A549 (cell line): ENCODE measurements at places on chromosomes 5 and 9. TPM values are rescaled to one million over a fixed set of nuclear protein-coding genes. Genes with fewer than 3 reads are reported as not detected.
A peak's percentile ranks its signal among the peaks of the same experiment; 100 is the strongest.

IFNB1 gene
- not detected in 3 replicates for polyA plus RNA-seq

CACFD1 gene
- polyA plus RNA-seq = 3.1 to 5.2 TPM (median 5.0 TPM) in 3 replicates

VCAN gene
- polyA plus RNA-seq = 20.1 to 26.0 TPM (median 21.1 TPM) in 3 replicates

CYSRT1 gene
- polyA plus RNA-seq = 0.81 to 1.0 TPM (median 0.87 TPM) in 3 replicates

DNA sequence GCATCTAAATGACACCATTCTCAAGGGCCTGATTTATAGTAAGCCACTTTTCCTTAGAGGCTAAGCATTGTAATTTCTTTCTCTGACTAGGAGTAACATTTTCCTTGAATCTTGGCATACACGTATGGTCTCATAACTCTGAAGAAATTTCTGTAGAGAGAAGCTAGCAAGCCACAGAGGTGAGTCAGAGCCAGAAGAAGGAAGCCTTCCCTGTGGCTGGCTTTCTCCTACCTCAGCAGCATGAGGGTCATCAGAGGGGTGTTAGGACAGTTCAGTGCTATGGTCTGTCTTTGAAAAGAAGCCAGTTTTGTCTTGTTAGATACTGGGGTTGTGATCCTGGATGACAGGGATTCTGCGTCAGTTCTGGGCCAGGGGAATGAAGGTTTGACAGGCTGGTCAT is 3.2 kb downstream of the SNX30 start:
- DNase-seq = no peak

FGF1 gene
- polyA plus RNA-seq = 0.31 to 0.40 TPM (median 0.38 TPM) in 3 replicates

DNA sequence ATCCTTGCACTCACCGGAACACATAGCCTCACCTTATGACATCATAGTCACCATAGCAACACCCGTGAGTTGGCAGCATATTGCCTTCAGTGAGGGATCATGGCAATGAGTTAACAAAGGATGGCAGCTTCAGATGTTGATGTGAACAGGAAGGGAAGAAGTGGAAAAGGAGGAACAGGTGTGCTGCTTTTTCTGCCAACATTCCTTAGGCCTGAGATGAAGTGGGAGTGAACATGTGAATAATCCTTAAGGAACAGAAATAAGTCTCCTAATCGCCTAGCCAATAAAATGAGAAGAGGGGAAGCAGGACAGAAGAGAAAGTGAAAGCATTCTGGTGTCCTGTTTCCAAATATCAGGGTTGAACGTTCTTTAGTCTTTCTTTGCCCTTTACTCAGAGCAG is 360.0 kb downstream of the BRINP1 start:
- peak; percentile 16 for DNase-seq

FAM169A gene
- polyA plus RNA-seq = 5.8 to 7.9 TPM (median 7.5 TPM) in 3 replicates

LIX1 gene
- not detected in 3 replicates for polyA plus RNA-seq

DNA sequence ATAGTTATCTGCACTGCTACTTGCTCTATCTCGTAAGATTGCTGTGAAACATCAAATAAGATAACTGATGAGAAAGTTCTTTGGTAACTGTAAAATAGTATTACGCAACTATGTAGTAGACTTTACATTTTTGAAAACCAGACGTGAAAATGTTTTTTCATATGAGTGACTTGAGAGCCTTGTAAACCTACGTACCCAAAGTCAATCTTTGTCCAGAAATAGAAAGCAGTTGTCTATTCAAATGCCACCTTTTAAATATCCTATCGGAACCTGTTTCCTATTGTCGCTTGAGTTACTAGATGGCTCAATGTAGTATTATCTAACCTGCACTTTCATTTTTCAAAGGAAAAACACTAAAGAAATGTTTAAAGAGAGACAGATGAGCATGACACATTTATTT is 1.6 kb downstream of the FNIP1 start:
- DNase-seq = no peak

GRCh38 chr5:51389288-51389576 is 6.0 kb downstream of the ISL1 start:
- no peak for DNase-seq

DNA sequence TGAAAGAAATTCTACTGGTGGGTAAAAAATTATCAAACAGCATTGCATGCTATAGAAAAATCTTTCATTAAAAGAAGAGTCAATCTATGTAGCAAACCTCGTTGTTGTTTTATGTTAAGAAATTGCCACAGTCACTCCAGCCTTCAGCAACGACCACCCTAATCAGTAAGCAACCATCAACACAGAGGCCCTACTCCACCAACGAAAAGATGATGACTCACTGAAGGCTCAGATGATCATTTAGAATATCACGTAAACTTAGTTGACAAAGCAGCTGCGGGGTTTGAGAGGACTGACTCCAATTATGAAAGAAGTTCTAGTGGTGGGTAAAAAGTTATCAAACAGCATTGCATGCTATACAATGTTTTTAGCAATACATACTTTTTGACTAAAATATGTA is 242.6 kb downstream of the DRD1 start:
- DNase-seq = no peak

LRRC19 gene
- 0.11 TPM in 1 of 3 replicates, not detected in the others for polyA plus RNA-seq

DNA sequence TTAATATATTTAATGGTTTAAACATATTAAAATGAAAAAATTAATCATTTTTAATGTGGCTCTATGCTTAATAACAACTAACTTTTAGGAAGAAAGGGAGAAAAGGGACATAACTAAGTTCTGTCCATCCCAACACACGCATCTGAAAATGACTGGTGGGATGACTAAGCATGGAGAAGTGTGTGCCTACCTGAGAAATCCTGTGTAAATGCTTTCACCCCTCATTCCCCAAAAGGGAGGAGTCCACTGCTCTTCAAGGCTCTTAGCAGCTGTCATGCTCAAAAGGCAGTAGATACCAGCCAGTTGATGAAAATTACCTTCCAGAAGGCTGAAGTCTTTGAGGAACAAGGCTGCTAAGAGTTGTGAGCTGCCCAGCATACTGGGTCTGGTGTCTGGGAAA is 130.9 kb downstream of the NFIB start:
- DNase-seq = no peak

DNA sequence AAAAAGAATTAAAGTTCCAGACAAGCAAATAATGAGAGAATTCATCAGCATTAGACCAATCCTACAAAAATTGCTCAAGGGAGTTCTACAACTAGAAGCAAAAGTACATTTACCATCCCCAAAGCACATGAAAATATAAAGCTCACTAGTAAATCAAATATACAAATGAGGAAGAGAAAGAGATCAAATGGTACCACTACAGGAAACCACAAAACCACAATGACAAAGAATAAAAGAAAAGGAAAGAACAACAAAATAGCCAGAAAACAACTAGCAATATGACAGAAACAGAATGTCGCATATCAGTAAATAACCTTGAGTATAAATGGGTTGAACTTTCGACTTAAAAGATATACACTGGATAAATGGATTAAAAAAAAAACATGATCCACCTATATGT is 739.0 kb downstream of the DTWD2 start:
- DNase-seq = no peak

GRCh38 chr9:123795336-123795735 is 134.6 kb downstream of the DENND1A start:
- no peak for DNase-seq

ZNF454 gene
- not detected in 3 replicates for polyA plus RNA-seq

PCDHA7 gene
- 0.08 to 0.14 TPM (median 0.09 TPM) in 3 replicates for polyA plus RNA-seq

DNA sequence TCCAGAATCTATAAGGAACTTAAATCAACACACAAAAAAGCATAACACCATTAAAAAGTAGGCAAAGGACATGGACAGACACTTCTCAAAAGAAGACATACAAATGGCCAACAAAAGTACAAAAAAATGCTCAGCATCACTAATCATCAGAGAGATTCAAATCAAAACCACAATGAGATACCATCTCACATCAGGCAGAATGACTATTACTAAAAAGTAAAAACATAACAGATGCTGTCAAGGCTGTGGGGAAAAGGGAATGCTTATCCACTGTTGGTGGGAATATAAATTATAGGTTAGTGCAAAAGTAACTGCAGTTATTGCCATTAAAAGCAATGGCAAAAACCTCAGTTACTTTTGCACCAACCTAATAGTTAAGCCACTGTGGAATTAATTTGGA is 32.2 kb upstream of the SPATA31D4 start:
- DNase-seq = no peak

NUTM2G gene
- polyA plus RNA-seq = not detected in 3 replicates

- peak; percentile 40 for DNase-seq
Observed at GRCh38 chr9:90044263-90044662, 439.5 kb downstream of the GADD45G start.

GPBP1 gene
- 31.0 to 33.7 TPM (median 32.8 TPM) in 3 replicates for polyA plus RNA-seq

GRCh38 chr5:94577466-94578245 is 40.7 kb downstream of the KIAA0825 start:
- no peak for DNase-seq

- no peak for DNase-seq
Observed at GRCh38 chr5:118692811-118693342, 295.5 kb downstream of the DTWD2 start.

BRINP1 gene
- polyA plus RNA-seq = 0.14 to 0.45 TPM (median 0.17 TPM) in 3 replicates

DNA sequence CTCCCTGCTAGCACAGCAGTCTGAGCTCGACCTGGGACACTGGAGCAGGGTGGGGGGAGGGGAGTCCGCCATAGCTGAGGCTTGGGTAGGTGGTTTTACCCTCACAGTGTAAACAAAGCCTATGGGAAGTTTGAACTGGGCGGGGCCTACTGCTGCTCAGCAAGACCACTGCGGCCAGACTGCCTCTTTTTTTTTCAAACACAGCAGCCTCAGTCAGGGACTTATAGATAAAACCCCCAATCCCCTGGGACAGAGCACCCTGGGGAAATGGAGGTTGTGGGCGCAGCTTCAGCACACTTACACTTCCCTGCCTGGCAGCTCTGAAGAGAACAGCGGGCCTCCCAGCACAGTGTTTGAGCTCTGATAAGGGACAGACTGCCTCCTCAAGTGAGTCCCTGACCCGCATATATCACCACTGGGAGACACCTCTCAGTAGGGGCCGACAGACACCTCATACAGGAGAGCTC is 151.1 kb upstream of the APC start:
- DNase-seq = no peak

GRCh38 chr9:18791074-18791473 is 241.9 kb downstream of the SAXO1 start:
- no peak for DNase-seq

DNA sequence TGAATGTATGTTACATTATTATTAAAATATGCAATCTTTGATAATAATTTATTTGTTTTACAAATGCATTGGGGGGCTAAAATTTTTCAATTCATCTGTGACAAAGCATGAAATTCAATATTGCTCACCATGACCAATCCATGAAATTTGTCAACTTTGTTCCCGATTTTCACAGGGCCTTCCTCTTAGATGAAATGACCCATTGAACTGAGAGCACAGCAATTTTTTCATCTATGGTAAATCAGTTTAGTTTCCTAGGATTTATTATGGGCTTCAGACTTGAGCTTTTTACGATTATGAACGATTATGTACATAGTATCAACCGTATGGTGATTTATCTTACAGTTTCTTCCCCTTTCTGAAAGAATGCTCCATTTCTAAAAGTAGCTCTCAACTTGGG is 157.3 kb downstream of the KIAA0825 start:
- DNase-seq = no peak

DNA sequence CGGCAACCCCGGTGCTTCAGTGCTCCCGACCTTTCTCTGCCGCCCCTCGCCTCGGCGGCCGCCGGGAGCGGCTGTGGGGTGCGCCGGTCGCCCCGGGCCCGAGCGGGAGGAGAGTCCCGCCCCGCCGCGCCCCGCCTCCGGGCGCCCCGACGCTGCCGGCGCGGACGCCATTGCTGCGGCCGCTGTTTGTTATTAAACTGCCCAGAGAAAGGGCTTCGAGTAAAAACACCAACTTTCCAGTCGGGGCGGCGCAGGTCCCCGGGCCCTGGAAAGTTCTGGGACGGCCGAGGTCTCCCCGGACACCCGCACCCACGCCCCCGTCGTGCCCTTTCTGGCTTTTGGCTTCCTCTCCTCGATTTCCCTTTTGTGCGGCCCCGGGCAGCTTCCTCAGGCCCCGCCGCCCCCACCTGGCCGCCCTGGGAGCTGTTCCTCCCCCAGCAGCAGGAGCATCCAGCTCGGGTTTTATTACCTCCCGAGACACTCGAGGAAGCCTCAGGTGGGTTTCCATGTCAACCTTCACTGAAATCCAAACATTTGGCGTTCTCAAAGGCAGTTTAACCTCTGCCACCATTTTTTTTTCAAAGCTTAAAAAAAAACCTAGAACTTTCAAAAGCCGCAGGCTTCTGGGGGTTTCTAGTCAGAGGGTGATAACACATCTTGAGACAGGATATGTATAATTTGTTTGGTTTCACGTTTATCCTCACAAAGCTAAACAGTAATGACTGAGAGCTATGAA is 334.4 kb downstream of the CWC27 start:
- DNase-seq = peak; percentile 62

DNA sequence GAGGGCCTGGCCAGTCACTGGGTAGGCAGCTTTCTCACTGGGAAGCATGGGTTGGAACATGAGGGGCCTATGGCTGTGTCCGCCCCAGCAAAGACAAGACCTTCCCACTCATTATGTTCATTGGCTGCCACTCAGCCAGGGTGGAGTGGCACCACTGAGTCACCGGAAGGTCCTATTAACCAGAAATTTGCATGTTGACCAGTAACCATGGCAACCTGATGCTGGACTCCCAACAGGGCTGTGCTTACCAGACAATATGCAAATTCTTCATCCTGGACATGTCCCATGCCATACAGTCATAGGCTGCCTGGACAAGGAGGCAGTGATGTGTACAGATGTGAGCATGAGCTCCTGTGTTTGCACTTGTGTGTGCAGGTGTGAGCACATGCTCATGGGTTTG is 66.7 kb downstream of the PSD2 start:
- DNase-seq = no peak

DNA sequence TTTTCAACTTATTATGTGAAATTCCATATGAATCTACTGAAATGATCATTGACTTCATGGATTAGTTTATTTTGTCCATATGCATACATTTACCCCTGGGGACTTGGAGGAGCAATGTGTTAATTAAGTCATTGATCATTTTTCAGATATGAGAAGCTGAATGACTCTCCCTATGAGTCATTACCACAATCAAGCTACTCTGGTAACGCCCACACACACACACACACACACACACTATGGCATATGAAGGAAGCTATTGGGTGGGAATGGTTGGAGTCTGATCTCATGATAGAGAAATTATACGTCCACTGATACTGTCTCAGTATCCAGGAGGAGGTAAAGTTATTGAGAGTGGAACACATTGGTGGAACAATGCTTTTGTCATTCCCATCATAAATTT is 528.9 kb downstream of the AGTPBP1 start:
- no peak for DNase-seq

GRCh38 chr5:110103081-110103480 is 413.4 kb downstream of the MAN2A1 start:
- DNase-seq = no peak

GRCh38 chr9:136311051-136312008 is 7.4 kb upstream of the CCDC187 start:
- DNase-seq = no peak

HTR4 gene
- not detected in 3 replicates for polyA plus RNA-seq

SLC36A3 gene
- polyA plus RNA-seq = not detected in 3 replicates

- DNase-seq = no peak
Observed at GRCh38 chr5:164360589-164360988, 855.2 kb downstream of the MAT2B start.

- DNase-seq = peak; percentile 15
Observed at GRCh38 chr5:124790301-124790894, 44.0 kb upstream of the ZNF608 start.

DNA sequence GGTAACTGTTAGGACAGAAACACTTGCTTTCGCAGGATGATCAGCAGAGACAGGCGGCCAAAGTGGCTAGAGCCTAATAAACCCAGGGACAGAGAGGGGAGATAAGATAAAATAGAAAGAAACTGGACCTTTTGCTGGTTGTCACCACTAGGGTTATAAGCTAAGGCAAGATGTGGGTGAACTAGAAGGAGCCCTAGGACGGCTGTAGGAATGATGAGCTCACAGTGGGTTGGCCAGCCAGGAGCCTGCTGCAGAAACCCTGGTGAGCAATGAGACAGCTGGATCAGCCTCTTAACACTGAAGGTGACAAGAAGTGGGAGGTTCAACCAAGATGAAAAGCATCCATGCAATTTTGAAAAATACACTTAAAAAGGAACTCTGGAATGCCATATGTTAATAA is 13.5 kb downstream of the CTNND2 start:
- DNase-seq = no peak

SLCO4C1 gene
- polyA plus RNA-seq = 0.04 to 0.06 TPM in 2 of 3 replicates, not detected in the other
